ENCODE measurements at places on chromosomes 6 and 20.

DNA sequence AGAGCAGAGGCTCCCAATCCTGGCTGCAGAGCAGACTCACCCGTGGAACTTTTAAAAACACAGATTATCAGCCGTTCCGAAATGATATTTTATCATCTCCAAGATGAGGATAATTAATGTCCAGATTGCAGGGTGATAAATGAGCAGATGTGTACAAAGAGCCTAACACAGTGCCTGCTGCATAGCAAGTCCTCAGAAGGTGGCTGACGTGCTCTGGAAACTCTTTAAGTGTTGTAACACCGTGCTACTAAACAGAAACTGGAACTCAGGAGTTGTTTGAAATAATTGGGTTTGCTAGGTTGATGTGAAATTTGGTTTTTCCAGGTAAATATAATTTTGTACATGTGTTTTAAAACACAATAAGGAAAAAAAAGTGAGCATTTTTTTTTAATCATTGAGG lies 118.0 kb downstream of the ARMC2 start:
- DNase-seq, result no peak

DNA sequence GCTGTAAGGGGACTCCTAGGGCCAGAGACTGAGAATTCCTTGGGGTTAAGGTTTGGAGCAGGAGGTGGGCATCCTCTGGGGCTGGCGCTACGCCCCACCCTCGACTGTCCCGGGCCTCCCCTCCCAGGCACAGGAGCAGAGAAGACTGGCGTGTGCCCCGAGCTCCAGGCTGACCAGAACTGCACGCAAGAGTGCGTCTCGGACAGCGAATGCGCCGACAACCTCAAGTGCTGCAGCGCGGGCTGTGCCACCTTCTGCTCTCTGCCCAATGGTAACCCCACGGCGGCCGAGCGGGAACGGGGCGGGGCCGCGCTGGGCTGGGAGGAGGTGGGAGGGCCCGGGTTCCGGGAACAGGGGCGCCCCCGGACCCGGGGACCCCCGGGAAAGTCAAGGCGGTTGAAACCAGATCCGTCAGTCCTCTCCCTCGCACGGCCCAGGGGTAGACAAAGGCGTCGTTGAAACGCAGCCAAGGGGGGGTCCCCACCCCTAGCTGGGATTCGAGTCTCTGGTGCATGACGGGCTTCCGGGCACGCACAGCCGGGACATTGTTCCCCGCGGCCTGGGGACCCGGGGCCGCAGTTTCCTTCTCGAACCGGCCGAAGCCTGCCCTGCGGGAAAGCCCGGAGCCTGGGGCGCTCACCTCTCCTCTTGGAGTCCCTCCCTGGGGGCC lies 844 bp downstream of the WFDC2 start:
- DNase-seq, result no peak

DNA sequence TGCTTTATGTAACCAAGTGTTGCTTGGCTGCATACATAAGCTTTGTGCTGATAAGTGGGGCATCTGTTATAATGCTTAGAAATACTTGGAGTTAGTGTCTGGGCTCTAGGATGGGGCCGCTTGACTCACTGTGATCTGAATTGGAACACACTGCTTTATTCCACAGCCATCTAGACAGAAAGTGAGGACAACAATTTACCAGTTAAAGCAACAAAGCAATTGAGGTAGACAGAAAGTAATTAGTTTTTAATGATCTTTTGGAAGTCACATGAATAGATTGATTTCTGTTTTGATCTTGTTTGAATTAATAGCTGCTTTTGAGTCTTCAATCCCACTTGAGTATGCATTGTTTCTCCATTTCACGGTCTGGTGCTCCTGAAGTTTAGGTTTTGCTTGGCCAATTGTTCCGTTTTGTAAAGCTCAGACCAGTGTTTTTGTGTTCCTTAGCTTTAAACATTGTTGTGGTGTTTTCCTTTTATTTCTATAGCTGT lies 157.5 kb downstream of the TRMT11 start:
- no peak for DNase-seq

DNA sequence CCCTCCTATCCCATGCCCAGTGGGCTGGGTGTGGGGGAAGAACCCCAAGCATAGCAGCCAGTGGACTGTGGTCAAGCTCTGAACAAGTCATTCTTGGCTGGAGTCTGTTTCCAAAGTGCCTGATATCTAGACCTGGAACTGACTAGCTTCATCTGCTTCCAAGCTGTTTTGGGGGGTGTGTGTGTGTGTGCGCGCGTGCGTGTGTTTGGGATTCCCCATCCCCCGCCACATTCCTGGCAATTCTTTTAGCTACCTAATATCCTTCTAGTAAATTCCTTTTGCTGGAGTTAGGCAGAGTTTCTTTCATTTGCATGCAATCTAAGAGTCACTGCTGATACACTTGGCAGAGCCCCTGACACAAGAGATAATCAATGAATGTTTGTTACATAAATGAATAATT lies 7.8 kb downstream of the PAK5 start:
- no peak for DNase-seq

DNA sequence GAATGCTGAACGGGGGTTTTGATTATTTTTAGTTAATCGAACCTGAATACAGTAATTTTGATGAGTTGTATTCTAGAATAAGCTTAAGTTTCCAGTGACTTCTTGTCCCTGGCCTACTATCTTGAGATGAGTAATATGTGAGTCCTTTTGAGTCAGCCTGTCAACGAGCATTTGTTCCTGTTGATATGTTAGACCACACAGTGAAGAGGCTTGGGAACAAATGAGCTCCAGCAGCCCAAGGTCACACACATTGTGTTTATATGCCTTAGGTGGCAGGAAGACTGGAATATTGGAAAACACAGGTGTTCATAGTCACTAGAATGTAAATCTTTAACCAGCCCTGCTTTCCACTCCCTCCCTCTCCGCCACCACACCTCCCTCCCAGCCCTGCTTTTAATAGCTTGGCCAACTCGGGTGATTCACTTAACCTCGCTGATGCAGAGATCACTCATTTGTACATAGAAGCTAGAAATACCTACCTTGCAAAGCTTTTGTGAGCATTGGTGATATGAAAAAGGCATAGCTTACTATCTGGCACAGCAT lies 9.1 kb downstream of the SMPDL3A start:
- peak; percentile 78 for DNase-seq

DNA sequence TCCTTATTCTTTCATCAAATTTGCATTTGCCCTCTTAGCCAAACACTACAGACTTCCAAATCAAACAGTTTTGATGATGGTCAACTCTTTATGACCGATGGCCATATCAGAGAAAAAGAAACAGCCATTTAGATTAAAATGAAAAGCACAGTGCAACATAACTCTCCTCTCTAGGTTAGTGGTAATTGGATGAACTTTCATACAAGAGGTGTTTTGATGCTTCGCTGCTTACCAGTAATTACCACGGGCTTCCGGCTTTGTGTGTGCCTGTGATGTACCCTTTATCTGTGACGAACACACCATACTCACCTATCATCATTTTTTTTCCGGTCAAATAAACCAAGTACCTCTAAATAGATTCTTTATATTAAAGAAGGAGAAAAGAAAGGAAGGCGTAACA lies 181.8 kb downstream of the FOXA2 start:
- DNase-seq, result no peak

GRCh38 chr20:38059832-38060231 lies 26.3 kb downstream of the RPRD1B start:
- DNase-seq, result no peak

DNA sequence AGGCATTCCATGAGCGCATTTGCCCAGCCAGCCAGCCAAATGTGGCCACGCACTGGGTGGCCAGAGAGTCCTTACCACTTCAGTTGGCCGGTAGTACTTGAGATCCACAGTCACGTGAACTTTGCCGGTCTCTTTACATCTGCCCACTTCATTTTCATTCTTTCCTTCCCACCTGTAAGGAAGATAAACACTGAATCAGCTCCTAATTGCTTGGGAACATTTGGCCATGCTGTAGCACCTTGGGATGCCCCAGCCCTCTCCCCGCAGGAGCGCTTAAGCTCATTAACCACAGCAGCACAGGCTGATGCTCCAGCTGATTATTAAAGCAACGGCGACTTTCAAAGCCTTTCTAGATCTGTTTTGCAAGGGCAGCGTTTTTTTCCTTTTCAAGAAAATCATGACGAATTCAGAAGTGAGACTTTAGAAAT lies 116.6 kb downstream of the FOXC1 start:
- no peak for DNase-seq

DNA sequence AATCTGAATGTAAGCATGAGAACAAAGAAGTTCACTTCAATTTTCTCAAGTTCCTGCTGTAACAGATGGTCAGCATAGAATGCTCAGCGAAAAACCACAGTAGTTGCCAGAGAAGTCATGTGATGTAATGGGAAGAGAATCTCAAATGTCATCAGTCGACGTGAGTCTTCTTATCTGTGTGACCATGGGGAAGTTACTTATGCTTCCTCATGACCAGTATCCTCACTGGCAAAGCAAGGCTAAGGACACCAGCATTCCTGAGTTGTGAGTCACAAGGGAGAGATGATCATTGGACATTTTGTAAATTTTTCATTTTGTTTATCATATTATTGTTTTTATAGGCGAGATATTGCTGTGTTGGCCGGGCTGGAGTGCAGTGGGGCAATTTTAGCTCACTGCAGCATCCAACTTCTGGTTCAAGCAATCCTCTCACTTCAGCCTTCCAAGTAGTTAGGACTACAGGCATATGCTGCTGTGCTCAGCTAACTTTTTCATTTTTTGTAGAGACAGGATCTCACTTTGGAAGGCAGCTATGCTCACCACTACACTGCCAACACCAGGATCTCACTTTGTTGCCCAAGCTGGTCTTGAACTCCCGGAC lies 21.9 kb downstream of the SGK1 start:
- DNase-seq, result peak; percentile 41

DNA sequence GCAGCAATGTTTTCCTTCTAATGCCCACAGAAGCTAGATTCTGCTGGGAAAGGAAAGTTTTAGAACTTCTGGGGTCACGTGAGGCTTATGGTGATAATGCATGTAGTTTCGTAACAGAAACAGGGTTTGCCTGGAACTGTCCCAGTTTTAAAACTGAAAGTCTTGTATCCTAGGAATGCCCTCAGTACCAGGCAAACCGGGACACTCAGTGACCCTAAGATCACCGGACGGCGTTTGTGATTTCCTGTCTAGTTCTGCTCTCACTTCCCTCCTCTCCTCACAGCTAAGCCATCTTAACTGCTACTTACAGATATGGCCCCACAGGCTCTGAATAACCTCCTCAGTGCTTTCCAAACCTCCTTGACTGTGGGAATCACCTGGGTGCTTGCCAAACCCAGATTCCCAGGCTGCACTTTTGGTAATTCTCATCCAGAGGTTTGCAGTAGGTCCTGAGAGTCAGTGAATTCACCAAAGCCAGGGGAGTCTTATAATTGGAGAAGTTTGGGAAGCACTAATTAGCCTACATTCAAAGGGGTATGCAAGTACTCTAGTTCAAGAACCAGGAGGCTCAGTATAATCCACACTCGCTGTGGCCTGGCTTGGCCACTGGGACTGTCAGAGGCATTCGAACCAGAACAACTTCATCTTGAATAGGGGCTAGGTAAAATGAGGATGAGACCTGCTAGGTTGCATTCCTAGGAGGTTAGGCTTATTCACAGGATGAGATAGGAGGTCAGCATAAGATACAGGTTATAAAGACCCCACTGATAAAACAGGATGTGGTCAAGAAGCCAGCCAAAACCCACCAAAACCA lies 231.6 kb upstream of the MYLIP start:
- DNase-seq, result no peak

GRCh38 chr6:79399499-79399898 lies 137.7 kb downstream of the LCA5 start:
- no peak for DNase-seq

GRCh38 chr6:157982102-157982562 lies 469 bp downstream of the SYNJ2 start:
- DNase-seq, result peak; percentile 27

- DNase-seq, result no peak
Observed at GRCh38 chr6:107956586-107957307, 1.3 kb downstream of the SEC63 start.

DNA sequence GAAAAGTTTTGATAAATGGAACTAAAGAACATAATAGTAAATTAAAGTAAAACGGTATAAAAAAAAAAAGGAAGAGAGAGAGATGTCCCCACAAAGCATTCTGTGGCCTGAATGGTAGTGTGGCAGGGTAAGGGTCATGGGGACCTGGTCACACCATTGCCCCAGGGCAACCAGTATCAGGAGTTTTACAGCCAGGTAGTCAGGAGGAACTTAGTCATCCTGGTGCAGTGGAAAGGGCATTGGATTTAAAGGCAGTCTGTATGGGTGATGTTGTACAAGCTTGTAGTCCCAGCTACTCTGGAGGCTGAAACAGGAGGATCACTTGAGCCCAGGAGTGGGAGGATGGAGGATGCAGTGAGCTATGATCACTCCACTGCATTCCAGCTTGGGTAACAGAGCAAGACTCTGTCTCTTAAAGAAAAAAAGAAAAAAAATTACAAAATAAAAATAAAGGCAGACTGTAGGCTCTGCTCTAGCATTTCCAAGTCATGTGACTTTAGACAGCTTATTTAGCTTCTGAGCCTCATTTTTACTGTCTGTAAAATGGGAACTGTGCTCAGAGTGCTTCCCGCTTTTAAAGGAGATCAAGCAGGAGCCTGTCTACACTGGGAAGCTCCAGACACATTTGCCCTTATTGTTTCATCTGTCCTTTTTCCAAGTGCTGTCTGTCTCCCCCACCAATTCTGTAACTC lies 112.8 kb upstream of the ARMC2 start:
- peak; percentile 63 for DNase-seq

DNA sequence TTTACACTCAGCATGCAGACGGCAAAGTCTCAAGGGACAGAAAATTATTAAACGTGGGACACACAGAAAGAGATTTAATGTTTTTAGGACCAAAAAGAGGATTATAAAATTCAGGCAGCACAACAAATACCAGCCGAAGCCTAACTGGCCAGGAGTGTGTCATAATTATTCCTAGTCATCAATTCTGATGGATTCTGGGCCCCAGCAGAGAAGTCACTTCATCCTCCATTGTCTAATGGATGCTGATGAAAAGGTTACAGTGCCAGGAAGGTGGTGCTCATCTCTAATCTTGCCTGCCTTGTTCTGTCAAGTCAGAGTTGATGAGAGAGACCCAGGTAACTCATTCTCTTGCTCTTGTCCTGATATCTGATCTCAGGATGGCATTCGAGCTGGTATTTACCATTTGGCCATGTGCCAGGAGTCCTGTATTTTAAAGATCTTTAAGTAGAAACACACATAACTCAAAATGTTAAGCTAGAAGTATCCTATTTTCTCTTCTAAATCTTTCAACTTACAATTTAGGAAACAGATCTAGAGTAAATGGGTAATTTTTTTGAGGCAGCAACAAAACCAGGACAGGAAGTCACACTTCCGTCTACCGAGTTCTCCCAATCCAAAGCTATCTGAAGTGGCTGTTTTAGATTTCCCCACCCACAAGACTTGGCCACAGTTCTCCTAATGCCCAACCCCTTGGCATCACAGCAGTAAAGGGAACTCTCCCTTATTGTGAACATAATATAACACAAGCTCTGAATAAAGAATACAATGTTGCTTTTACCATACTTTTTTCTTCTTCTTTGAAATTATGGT lies 50.0 kb downstream of the ADAT2 start:
- DNase-seq, result no peak

GRCh38 chr6:37480118-37480736 lies 19.5 kb downstream of the CCDC167 start:
- DNase-seq, result no peak

DNA sequence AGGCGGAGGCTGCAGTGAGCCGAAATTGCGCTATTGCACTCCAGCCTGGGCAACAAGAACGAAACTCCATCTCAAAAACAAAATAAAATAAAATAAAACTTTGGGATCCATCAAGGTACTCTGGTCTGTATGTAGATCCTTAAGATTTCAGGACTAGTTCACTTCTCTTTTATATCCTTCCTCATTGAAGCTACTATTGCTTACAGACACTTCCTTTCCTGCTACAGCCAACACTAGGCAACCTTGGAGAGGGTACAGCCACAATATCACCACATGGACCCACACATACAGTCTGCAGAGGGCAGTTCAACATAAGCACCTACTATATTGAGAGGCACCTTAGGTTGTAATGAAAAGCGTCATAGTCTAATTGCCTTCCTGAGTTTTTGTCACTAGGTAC lies 113.3 kb downstream of the ATXN1 start:
- DNase-seq, result no peak
